ENCODE measurements at places on chromosomes 1 and 21.

GRCh38 chr1:30697571-30698376 lies 25.6 kb downstream of the MATN1 start:
- DNase-seq = no peak

DNA sequence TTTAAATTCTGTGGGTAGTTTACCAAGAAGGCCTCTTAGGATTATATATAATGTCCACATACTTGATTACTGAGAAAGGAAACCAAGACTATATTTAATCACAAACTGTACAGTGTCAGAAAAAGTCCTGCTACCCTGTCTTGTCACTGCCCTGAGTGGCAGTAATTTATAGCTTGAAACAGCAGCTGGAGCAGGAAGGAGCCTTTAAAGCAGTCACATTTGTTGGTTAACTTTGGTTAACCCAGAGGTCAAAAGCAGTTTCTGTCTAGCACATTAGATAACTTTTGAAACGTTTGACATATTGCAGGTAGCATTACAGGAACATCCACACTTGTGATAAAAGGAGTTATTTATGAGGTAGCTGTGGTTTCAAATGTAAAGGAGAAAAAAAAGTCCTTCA lies 161.7 kb downstream of the ROR1 start:
- no peak for DNase-seq

GRCh38 chr1:184408580-184408979 lies 21.8 kb downstream of the C1orf21 start:
- DNase-seq = no peak

- DNase-seq = no peak
Observed at GRCh38 chr21:20020026-20020425, 978.2 kb upstream of the NCAM2 start.

GRCh38 chr1:66778969-66779368 lies 22.1 kb downstream of the INSL5 start:
- DNase-seq = no peak

DNA sequence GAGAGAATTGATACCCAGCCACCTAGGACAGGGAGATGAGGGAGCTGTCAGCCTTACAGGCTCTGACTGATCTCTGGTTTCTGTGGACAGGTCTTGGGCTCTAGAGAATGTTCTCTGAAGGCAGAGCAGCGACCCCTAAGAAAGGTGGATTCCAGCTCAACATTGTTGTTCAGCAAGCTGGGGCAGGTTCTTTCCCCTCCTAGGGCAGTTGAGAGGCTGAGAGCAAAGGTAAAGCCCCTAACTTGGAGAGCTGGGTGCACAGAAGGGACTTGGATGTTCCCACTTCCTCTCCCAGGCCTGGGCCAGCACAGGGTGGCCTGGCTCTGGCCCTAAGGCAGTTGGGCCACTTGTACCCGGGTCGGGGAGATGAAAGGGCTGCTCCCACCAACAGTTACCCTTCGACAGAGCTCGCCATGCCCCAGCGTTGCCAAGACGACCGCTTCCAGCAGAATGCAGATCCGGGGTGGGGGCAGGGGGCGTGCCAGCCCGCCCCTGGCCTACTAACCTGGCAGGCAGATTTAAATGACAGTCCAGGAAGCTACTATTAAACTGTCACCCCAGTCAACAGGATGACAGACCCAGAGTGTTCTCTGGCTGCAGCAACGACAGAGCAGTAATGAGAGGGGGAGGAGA lies 31.6 kb downstream of the LRP8 start:
- DNase-seq = no peak

- peak; percentile 71 for DNase-seq
Observed at GRCh38 chr21:41622831-41623548, 115.0 kb upstream of the TMPRSS2 start.
